HS-27A (cell line): ENCODE measurements at places on chromosomes 3 and 15.

- DNase-seq = no peak
Observed at GRCh38 chr15:82810890-82811426, 1.5 kb downstream of the WHAMM start.

DNA sequence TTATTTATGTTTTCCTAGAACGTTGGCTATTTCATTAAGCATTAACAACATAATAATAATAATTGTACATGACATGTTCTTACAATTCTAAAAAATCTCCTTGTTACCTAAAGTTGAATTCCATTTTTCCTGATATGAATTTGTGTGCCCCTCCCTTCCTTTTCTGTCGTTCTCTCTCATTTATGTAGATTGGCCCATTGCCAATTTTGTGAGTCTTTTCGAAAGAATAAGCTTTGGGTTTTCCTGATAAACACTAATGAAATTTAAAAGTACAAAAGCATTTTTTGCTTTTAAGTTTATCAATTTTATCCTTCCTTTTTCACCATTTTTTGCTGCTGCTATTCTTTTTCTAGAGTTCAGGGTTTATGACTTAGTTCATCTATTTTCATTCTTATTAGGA lies 44.9 kb downstream of the PRR23E start:
- DNase-seq = no peak

DNA sequence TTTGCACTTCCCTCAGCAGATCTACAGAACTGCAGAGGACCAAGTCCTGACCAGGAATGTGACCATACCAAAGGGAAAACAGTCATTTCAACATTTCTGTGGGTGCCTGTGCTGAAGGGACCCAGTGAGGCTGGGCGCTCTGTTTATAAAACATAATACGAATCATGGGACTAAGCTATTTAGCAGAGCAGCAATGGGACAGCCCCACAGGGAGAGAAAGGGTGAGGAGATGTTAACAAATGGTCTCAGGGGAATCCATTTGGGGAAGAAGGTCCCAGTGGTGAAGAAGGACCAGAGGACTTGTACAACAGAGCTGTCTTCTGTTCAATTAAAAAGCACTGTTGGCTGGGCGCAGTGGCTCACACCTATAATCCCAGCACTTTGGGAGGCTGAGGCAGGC lies 1025.4 kb downstream of the FHIT start:
- no peak for DNase-seq

DNA sequence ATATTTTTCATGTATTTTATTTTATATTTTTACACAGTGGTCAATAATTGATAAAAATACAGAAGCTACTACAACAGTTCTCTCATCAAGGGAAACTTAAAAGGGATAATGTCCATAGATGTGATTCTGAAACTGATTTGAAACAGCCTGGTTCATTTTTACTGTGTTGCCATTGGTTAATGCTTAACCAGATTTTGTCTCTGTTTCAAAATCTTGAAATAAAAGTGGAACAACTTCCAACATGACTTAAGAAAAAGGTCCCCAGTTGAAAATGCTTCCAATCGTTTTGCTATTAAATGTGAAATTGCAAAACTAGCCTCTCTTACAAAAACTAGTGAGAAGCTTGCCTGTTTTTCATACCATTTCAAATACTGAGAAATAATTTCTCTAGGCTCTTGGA lies 240.7 kb downstream of the LPP start:
- DNase-seq = no peak

- no peak for DNase-seq
Observed at GRCh38 chr15:74724570-74725224, 631 bp downstream of the CYP1A1 start.
